ENCODE measurements at places on chromosomes 2 and 18.

DNA sequence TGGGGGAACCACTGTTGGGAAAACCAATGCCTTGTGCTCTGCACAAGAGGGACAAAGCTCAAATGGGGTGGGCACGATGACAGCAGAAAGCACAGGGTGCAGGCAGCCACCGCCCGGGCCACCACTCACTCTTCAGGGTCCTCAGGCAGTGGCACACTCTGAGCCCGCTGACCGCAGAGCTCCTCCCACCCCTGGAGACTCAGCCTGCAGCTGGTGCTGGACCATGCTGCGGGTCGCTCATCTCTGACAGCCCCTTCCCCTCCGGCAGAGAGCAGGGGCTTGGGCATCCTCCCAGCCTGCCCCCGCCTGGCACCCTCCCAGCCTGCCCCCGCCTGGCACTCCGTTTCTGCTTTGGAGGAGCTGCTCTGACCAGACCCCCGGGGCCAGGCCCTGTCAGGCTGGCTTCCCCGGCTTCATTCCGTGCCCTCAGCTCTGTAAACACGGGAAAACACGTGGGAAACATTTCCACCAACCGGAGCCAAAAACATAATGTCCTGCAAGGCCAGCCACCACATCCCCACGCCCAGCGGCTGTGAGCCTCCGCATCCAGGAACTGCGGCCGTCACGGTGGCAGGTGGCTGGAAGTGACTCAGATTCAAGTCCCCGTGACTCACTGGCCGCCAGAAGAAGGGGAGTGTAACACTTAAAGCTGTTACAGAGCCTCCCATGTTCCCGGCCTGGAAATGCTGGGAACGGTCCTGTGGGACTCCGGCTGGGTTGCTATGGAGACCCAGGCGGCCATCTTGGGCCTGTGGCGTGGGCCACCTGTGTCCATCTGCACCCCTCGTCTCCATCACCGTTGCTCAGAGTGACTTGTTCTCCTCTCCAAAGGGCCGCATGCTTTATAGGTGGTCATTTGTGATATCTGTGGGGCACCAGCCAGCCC is 6.8 kb upstream of the SNED1 start:
- peak; percentile 25 for DNase-seq

DNA sequence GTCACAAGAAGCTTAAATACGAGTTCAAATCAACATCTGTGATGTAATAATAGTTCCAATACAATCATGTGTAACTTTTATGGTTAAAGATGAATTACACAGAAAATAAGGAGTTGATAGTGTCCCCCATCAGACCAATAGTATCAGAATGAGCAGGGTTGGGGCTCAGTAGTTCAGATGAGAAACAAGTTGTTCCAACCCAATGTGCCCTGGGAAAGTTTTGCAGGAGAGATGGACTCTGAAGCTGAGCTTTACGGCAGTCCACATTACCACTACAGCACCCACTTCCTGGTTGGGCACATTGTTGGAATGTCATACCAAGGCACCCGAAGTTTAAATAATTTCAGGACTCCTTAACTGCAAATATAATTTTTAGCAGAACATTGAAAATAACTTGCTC is 12.1 kb upstream of the CXCR4 start:
- no peak for DNase-seq

- no peak for DNase-seq
Measured at GRCh38 chr2:238116298-238117198, 16.4 kb downstream of the ESPNL start.

DNA sequence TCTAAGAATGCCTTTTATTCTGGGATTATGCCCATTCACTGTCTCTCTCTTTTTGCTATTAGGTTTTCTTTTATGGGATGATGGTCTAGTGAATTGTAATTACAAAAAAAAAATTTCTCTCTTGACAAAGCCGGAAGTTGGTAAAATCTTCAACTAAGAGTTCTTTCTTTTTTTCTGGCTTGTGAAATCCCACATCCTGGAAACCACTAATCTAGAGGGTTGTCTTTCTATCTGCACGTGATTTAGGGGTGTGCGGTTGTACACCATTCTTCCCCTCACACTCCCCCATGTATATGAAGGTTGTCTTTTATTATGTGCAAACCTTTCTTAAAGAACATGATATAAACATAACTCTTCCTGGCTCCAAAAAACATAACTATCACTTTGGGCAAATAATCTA is 52.0 kb downstream of the GATA6 start:
- DNase-seq, result no peak

- no peak for DNase-seq
Measured at GRCh38 chr2:64151476-64151875, 7.3 kb upstream of the PELI1 start.

DNA sequence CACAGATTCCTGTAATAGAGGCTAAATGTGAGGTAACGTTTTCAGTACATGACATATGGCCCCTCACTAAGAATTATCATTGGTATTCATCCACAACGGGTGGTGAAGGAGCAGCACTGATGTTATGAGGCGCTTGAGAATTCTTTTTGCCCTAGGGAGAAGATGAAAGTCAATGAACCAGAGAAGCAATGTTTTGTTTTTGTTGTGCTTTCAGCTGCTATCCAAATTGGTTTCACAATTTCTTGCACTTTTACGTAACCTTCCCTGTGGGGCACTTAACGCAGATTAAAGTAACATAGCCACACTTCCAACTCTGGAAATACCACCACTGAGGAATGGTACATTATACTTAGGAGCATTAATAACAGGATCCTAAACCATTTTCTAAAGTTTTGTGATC is 13.3 kb upstream of the CCDC85A start:
- DNase-seq, result no peak

All from activated CD4-positive, CD25-positive, alpha-beta regulatory T cell treated with anti-CD3 and anti-CD28 coated beads, Interleukin-2, amount 50 U/mL, for 72 hours (primary cell).